ENCODE measurements at places on chromosomes 7 and 10.

GRCh38 chr7:151382079-151382885 lies 27.6 kb downstream of the WDR86 start:
- DNase-seq, result no peak

GRCh38 chr7:74417419-74417971 lies 36.2 kb upstream of the GTF2IRD1 start:
- DNase-seq, result peak; percentile 56

- no peak for DNase-seq
These were observed 501.0 kb upstream of the GALNT17 start for GRCh38 chr7:70630818-70631457.

DNA sequence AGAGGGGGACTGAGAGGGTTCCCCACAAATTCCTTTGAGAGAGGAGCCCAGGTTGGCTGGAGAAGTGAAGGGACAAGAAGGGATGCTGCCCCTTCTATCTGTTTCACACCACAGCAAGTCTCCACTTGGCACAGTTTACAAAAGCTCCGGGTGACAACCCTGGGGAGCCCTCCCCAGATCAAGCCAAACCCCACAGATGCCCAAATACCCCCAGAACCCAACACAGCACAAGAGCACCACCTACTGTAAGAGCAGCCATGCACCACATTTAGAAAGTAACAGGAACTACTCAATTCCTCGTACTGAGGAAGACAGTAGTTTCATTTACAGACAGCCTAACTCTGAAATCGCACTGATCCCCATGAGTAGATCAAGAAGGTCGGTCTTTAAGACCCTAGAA lies 67.8 kb upstream of the ATP6V0A4 start:
- peak; percentile 32 for DNase-seq

DNA sequence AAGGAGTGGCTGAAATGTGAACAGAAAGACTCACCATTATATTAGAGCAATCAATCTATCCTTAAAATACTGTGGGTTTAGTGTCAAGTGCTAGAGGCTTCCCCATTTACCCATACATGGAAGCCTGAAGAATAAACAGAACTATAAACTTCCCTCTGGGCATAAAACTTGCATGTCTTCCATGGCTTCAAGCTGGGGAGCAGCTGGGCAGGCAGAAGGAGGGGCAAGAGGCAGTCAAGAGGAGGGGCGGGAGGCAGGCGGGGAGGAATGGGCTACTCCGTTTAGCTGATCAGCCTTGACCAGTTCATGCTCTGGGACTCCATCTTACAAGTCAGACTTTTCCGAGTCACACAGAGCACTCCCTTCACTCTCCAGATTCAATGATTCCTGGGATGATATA lies 3.5 kb upstream of the PRSS1 start:
- DNase-seq, result no peak

GRCh38 chr7:101538596-101539459 lies 90.3 kb downstream of the MYL10 start:
- peak; percentile 32 for DNase-seq

DNA sequence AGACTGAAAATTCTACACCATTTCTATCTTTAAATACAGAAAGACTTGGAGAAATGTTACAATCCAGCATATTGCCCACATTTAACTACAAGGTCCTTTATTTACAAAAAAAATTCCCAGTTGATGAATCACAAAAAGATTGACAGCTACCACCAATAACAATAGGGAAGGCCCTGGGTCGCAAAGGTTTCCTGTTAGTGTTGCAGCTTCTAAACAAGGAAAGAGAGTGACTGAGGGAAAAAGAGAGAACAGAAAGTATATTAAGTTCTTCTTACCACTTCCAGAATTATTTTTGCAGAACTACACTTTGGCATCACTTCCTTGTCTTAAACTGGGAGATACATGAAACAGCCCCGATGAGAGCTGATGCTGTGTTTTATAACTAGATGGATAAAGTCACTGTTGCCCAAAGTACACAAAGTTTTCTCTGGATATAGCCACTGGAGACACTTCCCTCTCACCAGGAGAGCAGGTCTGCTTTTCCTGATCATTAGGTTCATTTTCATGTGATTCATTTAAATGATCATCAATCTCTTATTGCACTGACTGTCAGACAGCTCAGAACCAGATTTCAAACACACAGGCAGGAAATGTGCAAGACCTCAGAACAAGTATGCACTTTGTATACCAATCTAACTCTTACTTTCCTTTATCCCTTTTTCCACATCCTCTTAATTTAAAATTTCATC lies 57.0 kb downstream of the SHTN1 start:
- DNase-seq, result no peak

GRCh38 chr7:103687951-103688350 lies 241.9 kb upstream of the SLC26A5 start:
- DNase-seq, result no peak

DNA sequence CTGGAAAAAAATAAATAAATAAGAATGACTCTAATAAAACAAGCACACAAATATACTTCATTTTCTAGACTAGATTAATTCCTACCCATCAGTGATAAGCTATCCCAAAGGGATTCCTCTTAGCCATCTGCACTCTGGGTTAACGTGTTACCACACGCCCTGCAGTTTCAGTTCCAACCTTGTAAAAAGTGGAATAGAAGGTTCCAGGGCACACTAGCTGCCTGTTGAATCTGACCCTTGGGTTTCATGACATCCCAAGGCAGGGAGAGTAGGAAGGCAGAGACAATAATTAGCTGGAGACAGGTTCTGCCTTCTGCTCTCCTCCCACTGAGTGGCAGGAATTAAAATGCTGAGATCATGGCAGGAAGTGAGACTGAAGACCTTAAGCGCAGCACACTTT lies 33.5 kb downstream of the SLC37A3 start:
- DNase-seq, result no peak

- DNase-seq, result no peak
These were observed 2.4 kb downstream of the EPO start for GRCh38 chr7:100722480-100723212.

GRCh38 chr7:42070068-42070467 lies 166.9 kb downstream of the GLI3 start:
- no peak for DNase-seq

GRCh38 chr7:51629206-51629605 lies 312.6 kb upstream of the COBL start:
- DNase-seq, result no peak

GRCh38 chr7:88927-89231 lies 103.5 kb upstream of the FAM20C start:
- DNase-seq, result no peak

- no peak for DNase-seq
These were observed 11.3 kb upstream of the SGPL1 start for GRCh38 chr10:70804421-70804808.

DNA sequence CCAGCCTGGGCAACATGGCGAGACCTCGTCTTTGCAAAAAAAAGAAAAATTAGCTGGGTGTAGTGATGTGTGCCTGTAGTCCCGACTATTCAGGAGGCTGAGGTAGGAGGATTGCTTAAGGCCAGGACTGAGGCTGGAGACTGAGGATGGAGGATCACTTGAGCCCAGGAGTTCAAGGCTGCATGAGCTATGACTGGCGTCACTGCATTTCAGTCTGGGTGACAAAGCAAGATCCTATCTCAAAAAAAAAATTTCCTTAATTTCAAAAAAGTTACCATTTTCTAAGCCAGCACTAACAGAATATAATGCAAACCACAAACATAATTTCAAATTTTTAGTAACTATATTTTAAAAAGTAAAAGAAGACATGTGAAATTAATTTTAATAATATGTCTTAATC lies 13.4 kb upstream of the SRGN start:
- DNase-seq, result no peak

GRCh38 chr7:42745357-42746059 lies 166.4 kb downstream of the C7orf25 start:
- no peak for DNase-seq

- no peak for DNase-seq
These were observed 136.2 kb upstream of the INSYN2A start for GRCh38 chr10:127332631-127333030.

GRCh38 chr10:14296065-14296709 lies 34.5 kb downstream of the FRMD4A start:
- no peak for DNase-seq

DNA sequence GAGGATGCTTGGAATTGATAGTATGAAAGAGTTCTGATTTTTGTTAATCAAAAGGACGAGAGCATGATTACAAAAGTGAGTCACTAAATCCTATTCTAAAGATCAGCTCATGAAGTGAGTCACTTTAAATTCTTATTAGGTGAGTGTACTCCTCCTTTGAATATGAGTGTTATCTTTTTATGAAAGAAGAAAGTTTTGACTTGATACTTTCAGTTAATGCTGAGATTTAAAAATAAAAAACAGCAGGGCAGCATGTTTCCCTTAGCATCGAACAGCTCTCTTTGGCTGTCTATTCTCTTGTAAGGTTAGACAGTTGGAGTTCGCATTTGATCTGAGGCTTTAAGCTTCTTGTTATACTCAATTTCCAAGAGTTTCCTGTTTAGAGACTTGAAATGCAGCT lies 222.0 kb downstream of the TWIST1 start:
- DNase-seq, result no peak

DNA sequence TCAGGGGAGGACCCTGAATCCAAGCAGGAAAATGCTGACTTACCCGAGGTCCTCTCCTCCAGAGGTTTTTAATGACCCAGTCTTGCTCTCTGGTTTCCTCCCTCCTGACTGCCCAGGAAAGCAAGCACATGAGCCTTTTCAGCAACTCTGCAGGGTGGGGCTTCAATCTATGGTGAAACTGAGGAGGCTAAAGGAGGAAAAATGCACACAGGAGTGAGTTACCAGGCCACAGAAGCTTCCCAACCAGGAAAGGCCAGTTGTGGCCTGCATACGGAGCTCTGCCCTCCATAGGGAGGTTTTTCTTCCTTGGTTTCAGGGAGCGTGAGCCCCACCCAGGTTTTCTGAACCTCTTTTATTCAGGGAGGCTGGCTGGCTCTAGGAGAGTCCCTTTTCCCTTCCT lies 14.1 kb upstream of the DLG5 start:
- no peak for DNase-seq

GRCh38 chr7:100682228-100682741 lies 8.7 kb downstream of the GNB2 start:
- DNase-seq, result peak; percentile 30

DNA sequence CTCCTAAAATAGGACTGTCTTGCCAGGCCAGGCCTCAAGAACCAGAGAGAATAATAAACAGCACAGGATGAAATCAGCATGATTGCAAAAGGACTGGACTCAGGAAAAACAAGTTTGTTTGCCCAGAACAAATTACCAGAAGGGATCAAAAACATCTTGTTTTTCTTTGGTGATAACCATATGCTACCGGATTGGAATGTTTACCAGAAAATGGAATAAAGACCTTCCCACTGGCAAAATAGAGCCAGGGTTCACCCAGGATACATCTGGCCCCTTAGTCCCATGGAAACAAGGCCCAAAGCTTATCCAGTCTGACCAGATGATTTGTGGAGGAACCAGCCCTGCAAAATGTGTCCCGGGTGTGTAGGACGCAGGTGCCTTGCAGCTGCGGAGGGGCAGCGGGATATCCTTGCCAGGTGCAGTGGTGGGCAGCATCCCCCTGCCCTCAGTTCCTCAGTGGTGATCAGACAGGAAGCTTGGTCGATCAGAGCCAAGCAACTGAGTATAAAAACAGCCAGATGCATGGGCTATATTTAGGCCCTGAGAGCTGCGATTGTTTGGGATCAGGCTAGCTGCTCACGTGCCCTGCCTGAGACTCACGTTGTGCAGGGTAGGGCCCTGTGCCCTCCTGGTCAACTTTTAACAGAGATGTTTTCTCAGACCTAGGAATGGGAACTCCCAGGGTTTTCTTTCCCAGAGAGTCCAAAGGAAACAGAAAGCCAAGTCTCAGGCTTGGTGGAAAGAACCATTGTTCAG lies 4.6 kb upstream of the ZNF22 start:
- DNase-seq, result no peak

DNA sequence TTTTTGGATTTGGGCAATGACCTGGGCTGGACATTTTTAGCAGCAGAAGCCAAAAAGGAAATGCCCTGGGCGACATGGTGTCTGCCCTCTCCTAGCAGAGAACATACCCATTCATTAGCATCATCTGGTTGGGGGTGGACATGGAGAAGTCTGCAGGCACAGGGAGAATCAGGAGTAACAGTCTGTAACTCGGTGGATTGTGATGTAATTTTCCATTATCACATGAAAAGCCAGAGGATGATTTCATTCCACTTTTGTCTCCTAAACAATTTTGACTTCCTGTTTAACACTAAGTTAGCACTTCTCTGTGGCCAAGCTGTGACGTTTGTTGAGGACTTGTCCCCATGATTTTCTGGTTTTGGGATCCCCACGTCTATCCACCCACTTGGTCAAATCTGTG lies 153.8 kb upstream of the HABP2 start:
- DNase-seq, result no peak

GRCh38 chr7:69889338-69889975 lies 291.2 kb downstream of the AUTS2 start:
- no peak for DNase-seq

DNA sequence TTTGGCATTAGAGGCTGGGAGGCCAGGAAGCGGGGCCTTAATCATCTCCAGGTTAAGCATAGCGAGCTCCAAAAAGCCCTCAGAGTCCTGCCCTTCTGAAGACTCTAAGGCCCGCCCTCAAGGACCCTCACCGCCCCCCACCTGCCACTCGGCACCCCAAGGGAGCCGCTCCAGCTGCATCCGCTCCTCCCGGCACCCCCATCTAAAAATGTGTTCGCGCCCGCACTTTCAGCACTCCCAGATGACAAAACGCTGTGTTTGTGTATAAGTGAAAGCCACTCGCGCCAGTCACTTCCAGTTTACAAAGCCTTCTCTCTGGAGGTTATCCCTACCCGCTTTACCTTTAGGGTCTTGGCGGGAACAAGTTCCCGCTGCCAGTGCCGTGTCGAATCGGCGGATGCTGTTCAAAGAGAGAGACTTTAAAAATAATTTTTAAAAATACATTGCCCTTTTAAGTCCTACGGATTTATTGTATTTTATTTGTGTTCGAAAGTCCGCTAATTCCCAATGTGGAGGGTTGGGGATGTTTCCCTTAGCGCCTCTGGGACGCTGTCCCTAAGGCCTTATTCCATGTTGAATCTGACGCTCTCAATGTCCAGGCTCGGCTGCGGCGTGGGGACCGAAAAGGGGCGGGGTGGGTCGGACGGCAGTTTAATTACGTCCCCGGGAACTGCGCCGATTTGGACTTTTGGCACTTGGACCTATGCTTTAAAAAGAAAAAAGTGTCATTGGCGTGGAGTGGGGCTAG lies at the start of the genes DCLRE1A and NHLRC2:
Gene DCLRE1A, minus strand, starts transcription at position 70 of the 748 bp plus-strand sequence. CDS start 900 bp downstream, outside the sequence.
Gene NHLRC2, plus strand, starts transcription at position 649 of the 748 bp plus-strand sequence. CDS start 212 bp downstream, outside the sequence.
- DNase-seq, result peak; percentile 70

GRCh38 chr10:13527864-13528122 lies 1.0 kb downstream of the BEND7 start:
- DNase-seq, result no peak

- DNase-seq, result no peak
These were observed 155.6 kb upstream of the LAMB4 start for GRCh38 chr7:108285778-108286177.

GRCh38 chr10:66737241-66737640 lies 188.6 kb upstream of the LRRTM3 start:
- DNase-seq, result no peak
